Naive thymus-derived CD4-positive, alpha-beta T cell (primary cell): ENCODE measurements at places on chromosomes 11 and 22. TPM values are rescaled to one million over a fixed set of nuclear protein-coding genes. Genes with fewer than 3 reads are reported as not detected.

Gene IGSF22
- 2.5 TPM for total RNA-seq

DNA sequence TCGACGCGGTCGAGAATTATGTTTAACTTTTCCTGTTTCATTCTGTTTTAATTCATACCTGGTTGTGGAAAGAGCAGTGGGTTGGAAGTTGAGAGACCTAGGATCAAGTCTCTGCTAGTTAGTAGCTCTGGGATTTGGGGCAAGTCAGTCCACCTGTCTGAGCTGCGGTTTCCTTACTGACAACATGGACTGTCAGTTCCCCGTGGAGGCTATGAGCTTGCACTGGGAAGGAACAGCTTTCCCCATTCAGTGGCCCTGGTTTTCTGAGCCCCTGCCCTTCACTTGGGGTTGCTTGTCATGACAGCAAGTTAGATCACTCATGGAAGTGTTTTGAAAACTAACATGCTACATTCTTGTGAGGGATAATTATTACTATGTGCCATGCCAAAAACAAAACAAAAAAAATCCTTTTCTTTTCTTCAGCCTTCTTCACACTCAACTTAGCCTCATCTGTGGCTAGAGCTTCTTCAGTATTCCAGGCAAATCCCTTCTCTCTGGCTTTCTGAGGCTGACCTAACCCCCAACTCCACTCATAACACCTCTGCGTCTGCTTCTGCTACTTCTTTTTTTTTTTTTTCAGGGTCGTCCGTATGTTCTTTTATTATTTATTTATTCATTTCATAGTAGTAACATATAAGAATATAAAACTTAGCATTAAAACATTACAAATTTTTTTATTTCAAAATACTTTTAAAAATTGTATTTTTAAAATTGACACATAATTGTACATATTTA is 43.0 kb upstream of the ZBED5 start:
- DNase-seq, result no peak

- DNase-seq, result no peak
These were observed 573 bp downstream of the PPFIA1 start for GRCh38 chr11:70270877-70271648.

DNA sequence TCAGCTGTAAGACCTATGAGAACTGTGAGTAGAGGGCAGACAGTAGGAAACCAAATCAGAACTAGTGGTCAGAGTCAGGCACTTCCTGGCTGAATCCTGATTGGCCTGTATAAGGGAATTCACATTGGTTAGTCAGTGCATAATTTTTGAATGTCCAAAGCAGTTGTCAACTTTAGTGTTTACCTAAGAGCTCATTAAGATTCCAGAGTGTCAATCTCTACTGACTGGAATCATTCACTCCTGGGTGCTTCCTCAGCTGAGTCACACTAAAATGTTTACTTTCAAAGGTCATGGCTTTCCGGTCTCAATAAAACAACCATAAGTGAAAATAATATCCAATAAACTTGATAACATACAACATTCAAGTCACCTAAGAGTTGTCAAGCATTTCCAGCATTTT is 306.1 kb downstream of the C11orf87 start:
- no peak for DNase-seq

DNA sequence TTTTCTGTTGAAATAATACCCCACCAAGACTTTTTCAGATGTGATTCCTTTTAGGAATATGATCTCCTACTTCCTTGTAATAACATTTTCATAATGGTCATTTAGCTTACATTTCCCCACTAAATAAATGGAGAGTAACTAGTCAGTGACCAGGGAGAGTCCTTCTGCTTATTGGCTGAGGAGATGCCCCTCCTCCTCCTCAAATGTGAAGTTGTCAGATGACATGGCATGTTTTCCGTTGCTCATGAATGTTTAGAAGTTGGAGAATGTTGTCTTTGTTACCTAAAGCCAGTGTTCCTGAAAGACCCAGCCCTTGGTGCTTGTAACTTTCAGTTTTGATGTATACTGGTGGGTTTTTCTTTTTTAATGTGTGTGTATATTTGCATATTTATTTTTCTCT is 38.2 kb downstream of the CSRP3 start:
- DNase-seq, result no peak

Gene SLC37A2
- total RNA-seq, result 1.9 TPM

DNA sequence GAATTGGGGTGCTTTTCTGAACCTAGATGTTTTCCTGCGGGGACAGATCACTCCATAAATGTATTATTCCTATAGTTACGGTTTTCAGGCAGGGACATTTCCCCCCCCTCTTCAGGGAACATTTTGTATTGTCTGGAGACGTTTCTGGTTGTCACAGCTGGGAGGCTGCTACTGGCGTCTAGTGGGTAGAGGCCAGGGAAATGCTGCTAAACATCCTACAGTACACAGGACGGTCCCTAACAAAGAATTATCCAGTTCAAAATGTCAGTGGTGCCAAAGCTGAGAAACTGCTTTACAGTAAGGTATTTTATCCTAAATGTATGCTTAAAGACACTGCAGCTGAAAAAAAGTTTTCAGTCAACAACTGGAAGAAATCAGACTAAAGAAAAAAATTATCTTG is 19.4 kb downstream of the PIWIL4 start:
- no peak for DNase-seq

DNA sequence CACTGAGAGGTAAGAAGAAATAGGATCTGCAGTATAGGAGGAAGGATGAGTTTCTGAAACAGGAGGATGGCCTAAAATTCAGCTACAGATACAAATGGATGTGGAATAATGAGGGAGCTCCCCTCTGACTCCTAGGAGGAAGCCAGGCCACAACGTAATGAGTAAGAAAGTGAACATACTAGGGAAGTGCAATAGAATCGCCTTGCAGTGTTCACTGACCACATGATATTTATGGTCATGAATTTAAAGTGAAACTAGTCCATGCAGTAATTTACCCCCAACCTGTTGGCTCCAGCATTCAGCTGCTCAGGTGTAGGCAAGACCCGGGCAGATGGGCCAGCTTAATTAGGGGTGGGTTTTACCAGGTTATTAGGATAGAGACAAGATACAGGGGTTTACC is 101.7 kb downstream of the DEUP1 start:
- DNase-seq, result no peak

- DNase-seq, result no peak
These were observed 2.9 kb upstream of the LRRC10B start for GRCh38 chr11:61505640-61506155.

Gene ZBTB44
- 83.4 TPM for total RNA-seq

GRCh38 chr11:121886005-121886734 is 229.8 kb downstream of the BLID start:
- no peak for DNase-seq

DNA sequence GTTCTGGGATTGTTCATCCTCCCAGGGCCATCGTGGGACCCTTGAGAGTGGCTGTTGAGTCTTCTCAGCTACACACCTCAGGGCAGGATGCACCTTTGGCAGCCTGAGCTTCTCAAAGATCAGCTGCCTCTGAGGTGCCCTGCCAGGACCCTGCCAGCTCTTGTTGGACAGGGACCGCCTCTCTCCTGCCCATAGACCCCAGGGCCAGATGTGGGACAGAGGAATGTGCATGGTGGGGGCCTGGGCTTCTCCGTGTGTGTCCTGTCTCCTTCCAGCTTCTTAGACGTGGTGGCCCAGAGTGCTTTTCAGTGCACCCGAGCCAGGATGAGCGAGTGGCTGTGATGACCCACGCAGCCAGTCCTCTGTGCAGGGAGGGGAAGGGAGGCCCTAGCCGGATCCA is 5.9 kb upstream of the TRMU start:
- no peak for DNase-seq

GRCh38 chr11:26731084-26731456 is 9.2 kb upstream of the SLC5A12 start:
- DNase-seq, result no peak

- no peak for DNase-seq
These were observed 80.8 kb downstream of the ST3GAL4 start for GRCh38 chr11:126436209-126436755.

Gene ST14
- total RNA-seq, result 1.4 TPM

DNA sequence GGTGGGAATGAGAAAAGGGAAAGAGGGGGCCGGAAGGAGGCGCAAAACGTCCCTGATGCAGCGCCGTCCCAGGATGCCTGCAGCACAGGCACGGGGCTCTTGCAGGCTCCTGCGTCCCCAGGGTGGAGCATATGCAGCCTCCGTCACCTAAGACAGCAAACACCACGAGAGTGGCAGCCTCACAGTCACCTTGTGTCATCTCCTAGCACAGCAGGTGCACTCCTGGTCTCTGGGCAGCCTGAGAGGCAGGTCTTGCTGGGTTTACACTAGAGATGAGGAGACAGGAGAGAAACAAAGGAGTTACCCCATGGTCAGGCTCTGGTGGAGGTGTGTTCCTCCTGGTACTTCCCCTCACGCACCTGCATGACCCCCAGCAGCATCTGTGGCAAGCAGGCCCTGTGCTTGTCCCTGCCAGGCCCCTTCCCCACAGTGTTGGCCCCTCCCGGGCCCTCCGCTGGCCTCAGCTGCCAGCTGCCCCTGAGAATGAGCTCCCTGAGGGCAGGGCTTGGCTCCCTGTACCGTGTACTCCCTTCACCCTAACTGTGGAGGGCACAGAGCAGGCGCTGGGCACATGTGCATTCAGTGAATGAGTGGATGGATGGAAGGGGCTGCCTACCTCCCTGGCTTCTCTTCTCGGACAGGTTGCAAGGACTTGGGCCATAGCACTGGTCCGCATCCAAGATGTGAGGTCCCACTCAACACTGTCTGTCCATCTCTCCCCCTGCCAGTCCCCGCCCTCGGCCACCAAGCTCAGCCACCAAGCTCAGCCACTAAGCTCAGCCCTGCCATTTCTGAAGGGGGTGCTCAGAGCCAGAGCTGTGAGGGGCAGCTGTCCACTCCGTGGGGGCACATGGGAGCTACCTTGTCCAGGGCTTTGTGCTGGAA is 988.6 kb downstream of the BRD1 start:
- DNase-seq, result no peak
